Activated T-helper 1 cell treated with Interleukin-2 at 50 U/mL for 16 hours (primary cell): ENCODE measurements at places on chromosomes 3 and 15.

DNA sequence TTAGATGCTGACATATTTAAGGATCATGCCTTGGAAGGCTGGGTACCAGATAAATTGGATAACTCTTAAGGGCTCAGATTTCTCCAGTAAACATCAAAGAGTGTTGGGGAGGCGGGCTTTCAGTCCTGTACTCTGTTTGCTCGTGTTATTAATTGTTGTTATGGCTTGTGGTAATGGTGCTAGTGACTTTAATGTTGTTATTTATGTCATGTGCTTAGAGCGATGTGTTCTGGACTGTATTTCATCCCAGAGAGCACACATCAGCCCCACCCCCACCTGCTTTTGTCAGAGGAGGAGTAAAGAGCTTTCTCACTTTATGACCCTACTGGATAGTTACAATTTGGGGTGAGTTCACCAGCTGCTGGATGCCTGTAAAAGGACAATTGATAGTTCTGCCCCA lies 386.3 kb downstream of the EPHB1 start:
- no peak for DNase-seq

- DNase-seq: no peak
These were observed 36.9 kb downstream of the TSPAN3 start for GRCh38 chr15:77033729-77034671.

- DNase-seq: no peak
These were observed 43.4 kb downstream of the IL1RAP start for GRCh38 chr3:190557296-190557695.

- DNase-seq: no peak
These were observed 30.5 kb upstream of the BLM start for GRCh38 chr15:90686435-90687218.

GRCh38 chr3:52345521-52346109 lies 29.5 kb downstream of the DNAH1 start:
- DNase-seq: no peak

DNA sequence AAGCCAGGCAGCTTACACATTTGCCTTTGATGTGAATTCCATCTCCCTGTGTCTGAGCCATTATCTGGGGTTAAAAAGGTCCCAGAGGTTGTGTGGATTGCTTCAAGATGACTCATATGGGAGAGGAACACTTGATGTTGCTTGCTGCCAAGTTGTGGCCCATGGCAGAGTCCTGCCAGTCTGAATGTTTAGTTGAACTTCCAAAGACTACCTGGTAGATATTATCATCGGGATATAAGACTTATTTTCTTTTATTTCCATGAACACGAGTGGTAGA lies 85.6 kb downstream of the TJP1 start:
- no peak for DNase-seq

DNA sequence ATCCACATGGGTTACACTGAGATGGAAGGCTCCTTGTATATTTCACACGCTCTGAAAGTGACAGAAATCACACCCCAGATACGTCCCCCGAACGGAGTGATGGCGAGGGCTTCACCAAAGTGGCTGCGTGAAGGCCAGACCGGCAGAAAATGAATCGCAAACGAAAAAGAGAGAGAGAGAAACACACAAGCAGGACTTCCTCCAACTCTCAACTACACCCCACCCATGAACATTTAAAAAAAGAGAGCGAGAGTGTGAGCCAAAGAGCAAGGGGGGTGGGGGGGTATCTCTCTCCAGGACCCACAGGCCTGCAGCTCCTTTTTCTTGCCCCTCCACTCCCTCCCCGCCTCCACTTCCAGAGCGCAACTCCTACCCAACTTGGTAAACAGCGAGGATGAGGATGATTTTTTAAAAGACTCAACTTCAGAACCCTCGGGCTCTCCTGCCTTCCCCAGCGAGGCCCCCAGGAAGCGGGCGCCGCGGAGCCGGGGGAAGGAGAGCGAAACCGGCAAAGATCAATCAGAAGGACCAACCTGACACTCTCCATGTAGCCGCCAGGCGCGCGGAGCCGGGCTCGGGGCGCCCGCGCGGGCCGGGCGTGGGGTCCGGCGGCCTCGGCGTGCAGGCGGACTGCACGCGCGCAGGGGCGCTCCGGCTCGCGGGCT lies 519.1 kb downstream of the FOXP1 start:
- DNase-seq: no peak

GRCh38 chr3:61715886-61716527 lies 154.6 kb downstream of the PTPRG start:
- no peak for DNase-seq

DNA sequence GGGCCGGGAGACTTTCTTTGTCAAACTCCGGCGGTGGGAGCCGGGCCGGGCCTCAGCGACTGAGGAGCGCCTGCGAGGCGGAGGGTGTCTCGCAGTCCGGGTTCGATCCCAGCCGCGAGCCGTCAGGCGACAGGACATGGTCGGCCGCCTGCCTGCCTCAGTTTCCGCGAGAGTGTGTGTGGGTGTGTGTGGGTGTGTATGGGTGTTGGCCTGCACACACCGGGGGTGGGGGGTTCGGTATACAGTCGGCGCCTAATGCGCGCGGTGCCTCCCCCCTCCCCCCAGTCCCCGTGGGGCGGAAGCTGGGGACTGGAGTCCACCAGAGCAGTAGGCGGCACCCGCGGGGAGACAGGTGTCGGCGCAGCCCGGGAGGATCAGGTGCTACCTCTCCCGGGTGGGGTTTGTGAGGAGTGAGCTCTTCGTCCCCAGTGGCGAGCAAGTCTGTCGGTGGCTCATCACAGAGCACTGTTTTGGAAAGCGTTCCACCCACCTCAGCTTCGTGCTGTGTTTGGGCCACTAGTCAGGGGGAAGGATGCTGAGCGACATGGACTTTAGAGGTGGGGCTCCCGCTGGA lies 246.3 kb downstream of the GOLGA6L6 start:
- no peak for DNase-seq
